Stimulated activated CD4-positive, alpha-beta T cell treated with anti-CD3 and anti-CD28 coated beads, Interleukin-1b, Interleukin-23, amount 100 ng/mL, for 48 hours (primary cell): ENCODE measurements at places on chromosomes 2 and 18.
A peak's percentile ranks its signal among the peaks of the same experiment; 100 is the strongest.

DNA sequence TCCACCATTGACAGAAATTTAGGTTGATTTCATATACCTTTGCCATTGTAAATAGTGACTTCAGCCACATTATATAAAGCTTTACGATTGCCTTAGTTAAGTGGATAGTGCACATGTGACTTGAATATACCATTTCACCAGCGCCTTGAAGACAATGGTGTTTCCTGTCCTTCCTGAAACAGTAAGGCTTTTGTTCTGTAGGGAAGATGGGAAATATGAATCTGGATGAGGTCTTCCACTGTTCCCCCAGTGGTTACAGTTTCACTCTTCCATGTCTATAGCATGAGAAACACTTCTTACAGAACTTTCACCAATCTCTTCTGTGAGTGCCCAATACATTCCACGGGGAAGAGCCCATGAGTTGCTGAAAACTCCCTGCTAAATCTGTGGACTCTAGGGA, 240.5 kb downstream of the TRIB2 start:
- no peak for DNase-seq

- DNase-seq, result no peak
These were observed 2178.3 kb upstream of the PIK3C3 start for GRCh38 chr18:39776766-39777165.

- DNase-seq, result no peak
These were observed 60.2 kb downstream of the CHRNA1 start for GRCh38 chr2:174704061-174704460.

GRCh38 chr2:85415980-85416650, 2.4 kb upstream of the SH2D6 start:
- DNase-seq, result no peak

DNA sequence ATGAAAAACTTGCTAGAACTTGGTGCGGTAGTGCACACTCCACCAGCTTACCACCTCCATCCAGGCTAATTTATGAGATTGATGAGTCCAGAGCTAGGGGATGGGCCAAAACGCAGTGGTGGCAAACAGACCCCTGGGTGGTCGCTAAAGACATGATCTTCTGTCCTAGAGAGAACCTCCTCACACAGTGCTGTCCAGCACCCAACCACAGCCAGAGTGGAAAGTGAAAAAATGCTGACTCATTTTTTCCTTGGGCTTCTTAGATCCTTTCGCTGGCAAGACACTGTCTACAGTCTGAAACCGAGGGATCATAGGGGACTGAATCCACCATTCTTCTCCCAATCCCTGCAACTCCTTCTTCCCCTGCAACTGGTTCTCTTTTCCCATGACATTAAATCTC, 4.1 kb downstream of the ANTXR1 start:
- DNase-seq, result no peak

DNA sequence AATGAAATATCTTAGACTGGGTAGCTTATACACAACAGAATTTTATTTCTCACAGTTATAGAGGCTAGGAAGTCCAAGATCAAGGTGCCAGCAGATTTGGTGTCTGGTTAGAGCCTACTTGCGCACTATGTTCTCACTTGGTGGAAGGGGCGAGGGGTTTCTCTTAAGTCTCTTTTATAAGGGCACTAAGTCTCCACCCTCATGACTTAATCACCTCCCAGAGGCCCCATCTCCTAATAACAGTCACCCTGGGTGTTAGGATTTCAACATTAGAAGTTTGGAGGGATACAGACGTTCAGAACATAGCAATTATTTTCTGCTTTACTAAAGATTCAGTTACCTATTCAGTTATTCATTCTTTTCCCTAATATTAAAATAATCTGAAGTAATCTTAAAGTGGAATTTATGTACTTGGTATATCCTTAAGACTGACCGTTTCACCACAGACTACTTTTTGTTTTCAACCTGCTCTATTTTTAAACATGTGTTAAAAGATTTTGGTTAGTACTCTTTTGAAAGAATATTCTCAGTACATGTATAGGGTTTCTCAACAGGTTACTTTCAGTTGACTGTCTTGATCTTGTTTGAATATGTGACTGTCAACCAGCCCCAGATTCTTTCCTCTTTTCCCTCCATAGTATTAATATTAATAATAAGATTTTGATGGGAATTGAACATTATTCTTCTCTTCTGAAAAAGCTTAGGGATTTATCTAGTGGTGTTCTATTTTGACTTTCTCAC, 130.0 kb downstream of the TAF4B start:
- no peak for DNase-seq

DNA sequence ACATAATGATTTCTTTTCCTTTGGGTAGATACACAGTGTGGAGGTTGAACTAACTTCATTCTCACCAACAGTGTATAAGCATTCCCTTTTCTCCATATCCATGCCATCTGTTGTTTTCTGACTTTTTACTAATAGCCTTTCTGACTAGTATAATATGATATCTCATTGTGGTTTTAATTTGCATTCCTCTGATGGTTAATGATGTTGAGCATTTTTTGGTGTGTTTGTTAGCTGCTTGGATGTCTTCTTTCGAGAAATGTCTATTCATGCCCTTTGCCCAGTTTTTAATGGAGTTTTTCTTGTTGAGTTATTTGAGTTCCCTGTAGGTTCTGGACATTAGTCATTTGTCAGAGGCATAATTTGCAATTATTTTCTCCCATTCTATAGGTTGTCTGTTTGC, 59.8 kb downstream of the MARCHF4 start:
- DNase-seq, result no peak

DNA sequence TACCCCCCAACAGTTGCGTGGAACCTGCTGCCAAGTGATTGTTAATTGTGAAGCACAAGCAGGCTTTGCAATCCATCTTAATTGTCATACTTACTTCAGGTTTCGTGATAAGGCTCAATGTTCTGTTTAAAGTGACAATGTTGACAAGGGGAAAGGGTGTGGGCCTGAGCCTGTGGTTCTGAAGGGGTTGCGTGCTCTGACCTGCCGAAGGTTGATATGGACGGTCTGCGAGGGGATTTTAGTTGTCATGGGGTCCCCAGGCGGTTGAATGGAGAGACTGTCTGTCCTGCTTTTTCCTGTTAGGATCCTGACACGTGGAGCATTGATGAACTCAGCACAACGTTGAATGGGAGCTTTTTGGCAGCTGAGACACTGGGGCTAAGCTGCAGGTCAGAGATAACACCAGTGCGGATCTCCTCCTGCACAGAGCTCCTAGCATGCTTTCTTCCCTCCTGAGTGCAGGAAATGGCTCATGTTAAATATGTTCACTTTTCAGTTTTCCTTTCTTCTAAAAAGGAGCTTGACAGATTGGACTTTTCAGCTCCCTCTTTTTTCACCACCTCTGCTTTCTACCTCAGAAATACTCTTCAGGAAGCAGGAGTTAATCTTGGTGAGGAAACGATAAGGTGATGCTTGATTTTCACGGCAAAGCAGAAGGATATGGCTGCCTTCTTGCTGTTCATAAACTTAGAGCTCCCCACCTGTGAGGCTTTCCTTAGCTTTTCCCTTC, 62.9 kb upstream of the ZEB2 start:
- DNase-seq, result no peak

DNA sequence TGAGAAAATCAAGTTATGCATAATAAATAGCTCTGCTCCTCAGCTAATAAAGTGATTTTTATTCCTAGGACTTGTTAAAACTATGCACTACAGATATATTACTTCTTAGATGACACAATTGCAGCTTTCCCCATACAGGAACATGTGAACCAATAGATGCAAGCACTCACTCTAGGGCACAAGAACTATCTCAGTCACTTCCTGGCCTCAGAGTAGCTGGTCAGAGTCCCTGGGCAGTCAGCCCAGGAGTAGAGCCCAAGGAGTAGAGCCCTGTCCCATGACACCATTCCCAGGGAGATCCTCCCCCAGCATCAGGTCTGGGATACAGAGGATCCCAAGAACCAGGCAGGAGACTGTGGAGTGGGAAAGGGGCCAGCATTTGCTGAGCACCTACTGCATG, 2.7 kb downstream of the TNS1 start:
- DNase-seq, result no peak

DNA sequence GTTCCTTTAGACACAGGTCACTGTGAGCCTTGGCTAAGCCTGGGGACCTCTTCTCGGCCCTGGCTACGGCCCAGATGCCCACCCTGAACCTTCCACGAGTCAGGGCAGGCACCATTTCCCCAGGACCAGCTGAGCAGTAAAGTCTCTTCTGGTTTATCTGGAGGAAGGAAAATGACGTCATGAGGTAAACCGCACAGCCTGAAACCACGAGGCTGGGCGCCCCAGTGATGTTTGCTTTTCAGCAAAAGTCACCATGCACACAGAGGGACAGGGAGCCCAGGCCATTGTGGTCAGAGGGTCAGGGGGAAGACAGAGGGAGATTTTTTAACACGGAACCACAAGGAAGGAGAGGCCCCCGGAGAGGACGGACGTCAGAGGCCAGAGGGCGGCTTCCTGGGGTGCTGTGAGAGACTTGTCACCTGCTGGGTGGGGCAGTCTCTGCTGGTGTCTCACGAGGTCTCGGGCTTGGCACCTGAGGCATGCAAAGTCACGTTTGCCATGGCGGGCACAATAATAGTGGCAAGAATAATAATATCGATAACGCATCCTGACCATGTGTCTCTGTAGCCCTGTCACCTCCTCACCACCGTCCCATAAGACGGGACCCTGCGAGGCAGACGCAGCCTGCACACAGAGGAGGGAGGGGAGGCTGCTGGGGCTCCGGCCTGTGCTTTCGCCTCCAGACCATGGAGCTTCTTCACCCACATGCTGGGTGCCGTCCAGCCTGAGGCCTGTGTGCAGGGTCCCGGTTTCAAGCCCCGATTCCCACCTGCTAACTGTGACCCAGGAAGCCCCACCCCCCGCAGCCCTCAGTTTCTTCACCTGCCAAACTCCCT, 33.2 kb upstream of the FOSL2 start:
- DNase-seq, result peak; percentile 82

GRCh38 chr2:25190536-25190935, 22.2 kb upstream of the POMC start:
- no peak for DNase-seq

DNA sequence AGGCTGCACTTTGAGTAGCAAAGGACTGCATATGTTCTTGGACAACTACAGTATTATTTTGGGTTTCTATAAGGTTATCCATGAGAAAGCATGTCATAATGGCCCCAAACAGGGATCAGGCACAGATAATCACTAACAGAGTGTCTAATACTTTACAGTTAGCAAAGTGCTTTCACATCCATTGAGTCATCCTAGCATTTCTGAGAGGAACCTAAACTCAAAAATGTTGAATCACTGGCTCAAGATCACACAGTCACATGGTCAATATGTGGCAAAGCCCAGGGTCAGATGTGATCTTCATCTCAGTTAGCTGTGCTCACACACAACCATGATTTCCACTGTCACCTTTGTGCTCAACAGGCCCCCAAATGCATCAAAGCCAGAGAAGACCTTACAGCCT, 156.1 kb upstream of the VRK2 start:
- no peak for DNase-seq

DNA sequence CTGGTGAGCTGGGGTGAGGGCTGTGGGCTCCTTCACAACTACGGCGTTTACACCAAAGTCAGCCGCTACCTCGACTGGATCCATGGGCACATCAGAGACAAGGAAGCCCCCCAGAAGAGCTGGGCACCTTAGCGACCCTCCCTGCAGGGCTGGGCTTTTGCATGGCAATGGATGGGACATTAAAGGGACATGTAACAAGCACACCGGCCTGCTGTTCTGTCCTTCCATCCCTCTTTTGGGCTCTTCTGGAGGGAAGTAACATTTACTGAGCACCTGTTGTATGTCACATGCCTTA, 10.5 kb downstream of the PROC start:
- no peak for DNase-seq

GRCh38 chr2:112621790-112622527, 23.8 kb upstream of the SLC20A1 start:
- no peak for DNase-seq

GRCh38 chr2:30744823-30745222, 62.4 kb downstream of the CAPN13 start:
- no peak for DNase-seq

GRCh38 chr2:203062126-203062525, 47.5 kb downstream of the NBEAL1 start:
- no peak for DNase-seq

DNA sequence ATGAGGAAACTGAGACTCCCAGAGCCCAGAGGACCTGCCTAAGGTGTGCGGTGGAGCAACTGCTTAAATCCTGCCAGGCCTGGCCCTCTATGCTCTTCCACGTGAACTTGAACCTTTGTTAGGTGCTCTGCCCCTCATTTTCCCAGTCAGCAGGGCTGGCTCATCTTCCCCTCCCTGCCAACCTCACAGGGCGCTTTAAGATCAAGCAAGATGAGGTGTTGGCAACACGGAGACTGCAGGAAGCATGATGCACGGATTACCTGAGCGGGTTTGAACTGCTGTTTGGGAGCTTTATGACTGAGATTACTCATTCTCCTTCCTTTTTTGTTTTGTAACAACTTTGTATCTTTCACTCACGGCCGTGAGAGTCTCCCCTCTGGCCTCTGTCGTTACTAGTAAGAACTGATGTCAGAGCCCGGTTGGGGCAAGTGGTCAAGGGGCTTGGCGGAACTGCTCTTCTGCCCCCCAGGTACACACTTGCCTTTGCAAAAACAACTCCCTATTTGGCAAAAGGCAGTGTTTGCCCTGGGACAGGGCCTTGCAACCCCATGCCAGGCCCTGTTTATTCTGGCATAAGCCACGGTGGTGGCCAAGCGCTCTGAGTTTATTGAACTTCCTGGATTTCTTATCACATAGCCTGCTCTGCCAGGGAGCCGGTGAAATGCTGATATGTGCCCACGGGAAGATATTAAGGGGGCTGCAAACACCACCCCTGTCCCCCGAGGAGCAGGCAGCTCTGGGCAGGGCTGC, 127.8 kb downstream of the INHBB start:
- DNase-seq, result no peak

GRCh38 chr2:26735097-26735496, 29.0 kb upstream of the SLC35F6 start:
- no peak for DNase-seq

DNA sequence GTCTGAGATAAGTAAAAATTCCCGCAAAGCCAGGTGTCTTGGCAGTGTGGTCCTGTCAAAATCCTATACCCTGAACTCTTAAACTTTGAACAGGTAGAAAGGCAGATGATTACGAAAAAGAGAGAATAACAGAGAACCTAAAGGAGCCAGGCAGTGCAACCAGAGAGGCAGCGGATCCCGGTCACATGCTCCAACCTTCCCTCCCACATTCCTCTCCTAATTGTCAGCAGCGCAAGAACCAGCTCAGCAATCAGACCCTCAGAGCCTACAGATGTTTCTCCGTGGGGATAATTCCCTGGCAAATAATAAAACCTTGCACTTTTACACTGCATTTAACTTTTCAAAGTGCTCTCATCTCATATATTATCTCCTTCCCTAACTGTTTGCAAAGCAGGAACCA, 124.8 kb downstream of the EPHA4 start:
- DNase-seq, result no peak

DNA sequence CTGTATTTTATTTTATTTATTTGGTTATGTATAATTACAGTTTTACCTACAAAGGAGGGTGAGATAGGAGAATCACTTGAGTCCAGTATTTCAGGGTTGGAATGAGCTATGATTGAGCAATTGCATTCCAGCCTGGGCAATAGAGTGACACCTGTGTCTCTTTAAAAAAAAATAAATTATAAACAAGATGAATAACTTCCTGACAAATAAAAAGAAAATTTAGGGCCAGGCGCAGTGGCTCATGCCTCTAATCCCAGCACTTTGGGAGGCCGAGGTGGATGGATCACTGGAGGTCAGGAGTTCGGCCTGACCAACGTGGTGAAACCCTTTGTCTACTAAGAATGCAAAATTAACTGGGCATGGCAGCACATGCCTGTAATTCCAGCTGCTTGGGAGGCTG, 17.3 kb downstream of the MTA3 start:
- no peak for DNase-seq
